ENCODE measurements at places on chromosomes 1 and 21.
A peak's percentile ranks its signal among the peaks of the same experiment; 100 is the strongest.

DNA sequence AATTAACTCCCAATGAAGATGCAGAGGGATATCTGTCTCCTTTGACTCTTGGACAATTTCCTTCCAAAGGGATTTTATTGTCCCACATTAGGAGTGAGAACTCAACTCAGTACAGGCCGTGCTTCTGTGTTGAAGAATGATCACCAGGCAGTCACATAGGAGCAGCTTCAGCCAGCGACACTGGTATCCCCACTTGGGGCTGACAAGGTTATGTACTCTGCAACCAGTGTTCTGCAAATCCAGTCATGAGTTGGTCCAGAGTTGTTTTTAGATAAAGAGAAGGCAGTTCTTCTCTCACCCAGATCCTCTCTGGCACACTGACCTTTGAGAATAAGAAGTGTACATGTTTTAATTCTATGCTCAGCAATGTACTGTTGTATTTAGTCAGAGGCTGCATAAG lies 415.8 kb downstream of the SETD4 start:
- DNase-seq: no peak

DNA sequence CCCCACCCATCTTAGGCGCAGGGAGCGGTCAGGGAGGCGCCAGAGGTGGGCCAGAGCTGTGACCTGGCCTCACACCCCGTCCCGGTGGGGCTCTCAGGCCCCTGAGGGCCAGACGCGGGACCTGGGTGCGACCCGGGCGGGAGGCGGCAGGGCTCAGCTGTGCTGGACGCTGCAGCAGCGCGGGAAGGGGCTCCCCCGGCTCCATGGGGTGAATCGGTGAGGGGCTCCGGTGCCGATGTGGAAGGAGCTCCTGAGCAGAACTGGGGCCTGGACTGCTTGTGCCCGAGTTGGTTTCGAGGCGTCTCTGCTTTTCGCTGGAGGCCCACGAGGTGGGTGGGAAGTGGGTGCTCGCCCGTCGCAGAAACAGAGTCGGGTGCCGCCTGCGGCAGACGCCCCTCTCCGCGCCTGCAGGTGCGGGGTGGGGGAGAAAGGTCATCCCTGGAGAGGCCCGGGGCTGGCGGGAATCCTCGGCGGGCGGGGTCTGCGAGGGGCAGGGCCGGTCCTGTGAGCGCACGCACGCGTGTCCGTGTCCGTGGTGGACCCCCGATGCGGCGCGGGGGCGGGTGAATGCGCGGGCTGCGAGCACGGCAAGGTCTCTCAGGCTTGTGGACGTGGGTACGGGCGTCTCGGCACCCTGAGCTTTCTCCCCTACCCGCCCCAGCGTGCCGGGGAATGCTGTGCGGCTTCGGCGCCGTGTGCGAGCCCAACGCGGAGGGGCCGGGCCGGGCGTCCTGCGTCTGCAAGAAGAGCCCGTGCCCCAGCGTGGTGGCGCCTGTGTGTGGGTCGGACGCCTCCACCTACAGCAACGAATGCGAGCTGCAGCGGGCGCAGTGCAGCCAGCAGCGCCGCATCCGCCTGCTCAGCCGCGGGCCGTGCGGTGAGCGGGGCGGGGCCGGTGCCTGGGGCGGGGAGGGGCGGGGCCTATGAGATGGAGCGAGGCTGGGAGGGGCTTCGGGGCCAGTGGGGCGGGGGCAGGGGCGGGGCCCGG lies 20.4 kb downstream of the AGRN start:
- DNase-seq: peak; percentile 47

- no peak for DNase-seq
These were observed 92.8 kb downstream of the C1orf21 start for GRCh38 chr1:184479435-184480167.

DNA sequence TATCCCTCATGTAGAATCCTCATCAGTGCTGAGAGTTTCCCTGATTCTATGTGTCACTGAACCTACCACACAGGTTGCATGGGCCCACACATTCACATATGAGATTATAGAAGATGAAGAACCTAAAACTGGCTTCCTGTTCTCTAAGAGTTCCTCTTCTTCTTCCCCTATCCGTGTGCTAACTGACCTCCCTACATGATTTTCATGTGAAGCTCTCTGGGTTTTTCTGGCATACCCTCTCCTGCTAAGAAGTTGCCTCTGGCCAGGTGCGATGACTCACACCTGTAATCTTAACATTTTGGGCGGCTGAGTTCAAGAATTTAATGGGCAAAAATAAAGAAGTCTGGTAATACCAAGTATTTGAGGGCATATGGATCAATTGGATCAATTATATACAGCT lies 5.5 kb upstream of the CD244 start:
- no peak for DNase-seq

GRCh38 chr1:184965944-184966860 lies 8.1 kb downstream of the NIBAN1 start:
- DNase-seq: no peak

Data from hypothalamus (tissue), 51 donors.